ENCODE measurements at places on chromosomes 2 and 18.

- no peak for DNase-seq
These were observed 127.3 kb downstream of the XRCC5 start for GRCh38 chr2:216236486-216236885.

- peak; percentile 51 for DNase-seq
These were observed 167.2 kb downstream of the FBXO15 start for GRCh38 chr18:73980289-73980979.

- peak; percentile 23 for DNase-seq
These were observed 149.6 kb downstream of the ESCO1 start for GRCh38 chr18:21450913-21451312.

- no peak for DNase-seq
These were observed 2.9 kb upstream of the WDR7 start for GRCh38 chr18:56647951-56648893.

DNA sequence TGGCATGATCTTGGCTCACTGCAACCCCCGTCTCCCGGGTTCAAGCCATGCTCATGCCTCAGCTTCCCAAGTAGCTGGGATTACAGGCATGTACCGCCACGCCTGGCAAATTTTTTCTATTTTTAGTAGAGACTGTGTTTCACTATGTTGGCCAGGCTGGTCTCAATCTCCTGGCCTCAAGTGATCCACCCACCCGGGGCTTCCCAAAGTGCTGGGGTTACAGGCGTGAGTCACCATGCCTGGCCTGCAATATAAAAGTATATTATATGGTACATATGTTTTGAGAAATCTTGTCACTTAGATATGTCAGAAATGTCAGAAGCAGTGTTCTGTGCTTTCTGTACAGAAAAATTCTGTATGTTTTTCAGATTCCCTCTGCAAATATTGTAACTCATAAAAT is 19.2 kb upstream of the XPO1 start:
- no peak for DNase-seq

- DNase-seq: no peak
These were observed 7.0 kb upstream of the SP3 start for GRCh38 chr2:173972165-173972564.

DNA sequence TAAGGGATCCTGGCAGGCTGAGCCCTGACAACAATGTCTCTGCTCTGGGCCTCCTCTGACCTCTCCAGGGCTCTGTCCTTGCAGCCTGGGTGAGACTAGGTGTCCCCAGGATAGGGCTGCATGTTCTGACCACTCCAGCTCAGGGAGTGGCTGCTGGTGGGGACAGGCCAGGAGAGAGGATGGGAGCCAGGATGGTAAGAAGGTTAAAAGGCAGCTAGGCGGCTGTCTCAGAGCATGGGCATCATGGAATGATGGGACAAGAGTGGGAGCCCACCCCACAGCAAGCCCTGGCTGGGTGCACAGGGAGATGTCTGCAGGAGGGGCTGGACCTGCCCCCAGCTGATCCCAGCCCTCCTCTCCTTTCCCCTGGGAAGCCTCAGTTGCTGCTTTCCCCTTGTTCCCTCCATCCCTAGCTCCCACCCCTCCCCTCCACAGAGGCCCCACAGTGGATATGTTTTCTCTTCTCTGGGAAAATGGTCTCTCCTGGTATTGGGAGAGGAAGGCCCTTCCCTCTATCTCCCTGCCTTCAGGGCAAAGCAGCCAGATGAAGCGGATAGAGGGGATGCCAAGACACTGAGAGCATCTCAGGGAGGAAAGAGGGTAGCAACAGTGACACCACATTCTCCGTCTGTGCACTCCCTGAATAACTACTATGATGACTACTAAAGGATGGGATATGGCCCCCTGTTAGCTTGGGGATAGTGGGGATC is 334.3 kb downstream of the DYSF start:
- DNase-seq: no peak

- DNase-seq: no peak
These were observed 150.9 kb downstream of the SMAD7 start for GRCh38 chr18:48799724-48800315.

DNA sequence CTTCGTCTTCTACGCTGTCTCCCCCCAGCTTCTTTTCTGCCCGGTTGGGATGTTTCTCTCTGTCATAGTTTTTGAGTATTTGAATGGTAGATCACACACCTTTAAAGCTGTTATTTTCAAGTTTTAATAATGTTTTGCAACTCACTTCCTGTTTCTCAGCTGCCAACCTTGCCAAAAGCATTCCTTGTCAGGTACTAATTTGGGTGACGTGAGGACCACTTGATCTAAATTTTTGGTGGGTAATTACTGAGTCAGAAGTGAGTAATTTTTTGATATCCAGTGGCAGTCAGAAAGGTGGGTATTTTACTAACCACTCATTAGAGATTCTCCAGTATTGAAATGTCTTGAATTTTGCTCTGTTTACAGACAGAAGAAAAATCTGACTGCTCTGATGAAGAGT is 852.4 kb upstream of the FANCL start:
- DNase-seq: no peak

DNA sequence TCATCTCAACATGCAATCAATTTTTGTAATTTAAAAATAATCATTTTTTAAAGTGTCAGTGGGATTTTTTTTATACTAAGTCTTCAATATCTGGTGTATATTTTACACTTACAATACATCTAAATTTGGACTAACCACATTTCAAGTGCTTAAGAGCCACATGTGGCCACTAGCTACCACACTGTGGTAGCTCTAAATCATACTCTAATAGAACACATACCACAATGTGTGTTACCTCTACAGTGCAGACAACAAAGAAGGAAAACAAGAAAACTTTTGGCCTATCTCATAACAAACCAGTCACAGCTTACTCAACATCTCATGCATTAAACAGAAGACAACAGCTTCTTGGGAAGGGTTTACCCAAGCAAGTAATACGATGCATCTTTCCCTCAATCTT is 24.5 kb downstream of the PIAS2 start:
- DNase-seq: no peak

- DNase-seq: no peak
These were observed 91.4 kb upstream of the PXDN start for GRCh38 chr2:1835581-1836201.

DNA sequence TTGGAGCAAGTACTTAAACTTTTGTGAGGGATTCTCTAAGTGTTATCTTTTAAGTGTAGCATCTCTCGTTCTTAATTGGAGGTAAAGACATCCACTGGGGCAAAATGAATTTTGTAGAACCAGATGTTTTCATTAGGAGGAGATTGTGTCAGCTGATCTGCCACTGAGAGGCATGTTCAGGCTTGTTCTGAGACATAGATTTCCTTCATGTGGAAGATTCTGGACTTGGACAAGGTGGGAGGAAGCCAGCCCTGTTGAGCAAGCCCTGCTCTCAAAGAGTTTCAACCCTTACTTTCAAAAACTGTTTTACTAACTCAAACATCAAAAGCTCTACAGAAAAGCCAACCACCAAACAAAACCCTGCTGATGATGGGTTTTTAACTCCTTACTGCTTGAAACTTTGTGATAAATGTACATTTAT is 6.5 kb downstream of the MAP4K4 start:
- DNase-seq: peak; percentile 88

GRCh38 chr2:136212426-136213378 is 94.8 kb upstream of the CXCR4 start:
- DNase-seq: no peak

GRCh38 chr18:6629635-6630140 is 99.8 kb upstream of the ARHGAP28 start:
- DNase-seq: peak; percentile 90

- no peak for DNase-seq
These were observed 291.8 kb upstream of the LRATD1 start for GRCh38 chr2:14340703-14341102.

DNA sequence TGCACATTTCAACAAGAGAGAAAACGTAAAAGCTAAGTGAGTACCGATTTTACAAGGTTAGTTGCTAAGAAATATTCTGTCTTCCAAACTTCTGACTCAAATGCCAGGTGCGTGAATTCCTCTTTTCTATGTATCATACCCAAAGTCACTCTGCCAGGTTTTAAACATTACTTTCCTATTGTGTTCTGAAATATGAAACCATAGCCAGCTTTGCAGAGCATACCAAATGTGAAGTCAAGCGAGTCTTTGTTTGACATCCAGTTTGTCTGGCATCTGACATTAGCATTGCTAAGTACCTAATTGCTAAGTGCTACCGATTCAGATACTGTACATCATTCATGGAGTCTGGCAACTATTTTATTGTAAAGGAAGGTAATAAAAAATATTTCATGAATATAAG is 321.9 kb upstream of the GALNT5 start:
- no peak for DNase-seq

- peak; percentile 76 for DNase-seq
These were observed 34.8 kb upstream of the RFX8 start for GRCh38 chr2:101509499-101510284.

GRCh38 chr2:15826273-15826717 is 114.1 kb upstream of the MYCN start:
- no peak for DNase-seq

DNA sequence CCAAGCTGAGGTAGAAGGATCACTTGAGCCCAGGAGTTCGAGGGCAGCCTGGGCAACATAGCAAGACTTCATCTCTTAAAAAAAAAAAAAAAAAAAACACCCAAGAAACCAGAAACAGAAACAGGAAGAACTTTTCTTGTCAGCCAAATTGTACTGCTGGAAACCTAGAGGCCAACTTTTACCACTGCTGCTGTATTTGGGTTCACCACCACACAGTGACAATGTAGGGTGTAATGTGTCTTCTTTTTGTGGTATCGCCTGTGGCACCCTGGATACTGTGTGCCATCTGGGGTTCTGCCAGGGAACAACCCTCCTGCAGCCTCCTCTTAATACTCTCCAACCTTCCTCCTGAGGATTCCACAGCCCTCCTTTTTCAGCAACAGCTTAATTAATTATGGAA is 72.6 kb downstream of the STK39 start:
- no peak for DNase-seq

- DNase-seq: no peak
These were observed 16.2 kb downstream of the ATIC start for GRCh38 chr2:215328066-215328465.

DNA sequence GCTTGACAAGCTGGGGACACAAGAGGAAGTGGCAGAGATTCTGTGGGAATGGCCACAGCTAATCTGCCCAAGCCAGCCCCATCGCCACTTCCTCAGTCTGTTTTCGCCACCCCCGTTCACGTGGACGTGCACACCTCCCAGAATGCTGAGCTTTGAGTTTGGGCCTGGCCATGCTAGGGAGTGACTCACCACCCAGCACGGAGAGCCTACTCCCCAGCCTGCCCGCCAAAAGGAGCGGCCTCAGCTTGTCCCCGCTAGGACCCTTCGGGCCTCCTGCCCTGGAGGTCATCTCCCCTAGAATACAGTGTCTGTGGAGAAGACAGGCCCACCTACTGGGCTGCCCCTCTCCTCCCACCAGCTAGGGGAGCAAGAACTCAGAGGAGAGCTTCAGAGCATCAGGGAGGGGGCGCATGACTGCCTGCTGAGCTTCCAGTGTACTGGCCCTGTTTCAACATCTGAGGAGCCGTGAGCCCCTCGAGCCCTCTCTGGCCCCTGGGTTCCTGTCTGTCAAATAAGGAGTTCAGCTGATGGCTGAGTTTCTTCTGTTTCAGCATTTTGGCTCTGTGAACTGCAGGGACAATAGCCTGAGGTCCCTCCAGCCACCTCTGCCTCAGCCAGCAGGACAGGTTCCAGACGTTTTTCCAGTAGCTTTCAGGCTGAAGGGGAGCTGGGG is 5.1 kb downstream of the SLC35F6 start:
- DNase-seq: peak; percentile 83

DNA sequence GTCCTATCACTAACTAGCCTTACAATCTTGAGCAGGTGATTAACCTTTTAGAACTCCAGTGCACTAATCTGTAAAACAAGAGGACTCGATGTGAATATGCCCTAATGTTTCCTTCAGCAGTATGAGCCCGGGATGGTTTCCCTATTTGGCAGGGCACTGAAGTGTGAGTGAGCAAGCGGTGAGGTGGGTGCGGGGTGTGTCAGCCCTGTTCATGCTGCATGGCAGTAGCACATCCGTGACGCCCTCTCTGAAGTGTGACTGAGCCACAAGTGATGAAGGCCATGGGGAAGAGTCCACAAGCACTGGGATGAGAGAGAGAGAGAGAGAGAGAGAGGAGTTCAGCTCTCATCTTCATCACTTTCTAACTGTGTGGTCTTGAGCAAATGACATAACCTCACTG is 168.7 kb downstream of the SETBP1 start:
- no peak for DNase-seq

- peak; percentile 4 for DNase-seq
These were observed 8.8 kb downstream of the TGFBRAP1 start for GRCh38 chr2:105320651-105321215.

- peak; percentile 33 for DNase-seq
These were observed 155.5 kb downstream of the ZFP36L2 start for GRCh38 chr2:43070676-43071502.

DNA sequence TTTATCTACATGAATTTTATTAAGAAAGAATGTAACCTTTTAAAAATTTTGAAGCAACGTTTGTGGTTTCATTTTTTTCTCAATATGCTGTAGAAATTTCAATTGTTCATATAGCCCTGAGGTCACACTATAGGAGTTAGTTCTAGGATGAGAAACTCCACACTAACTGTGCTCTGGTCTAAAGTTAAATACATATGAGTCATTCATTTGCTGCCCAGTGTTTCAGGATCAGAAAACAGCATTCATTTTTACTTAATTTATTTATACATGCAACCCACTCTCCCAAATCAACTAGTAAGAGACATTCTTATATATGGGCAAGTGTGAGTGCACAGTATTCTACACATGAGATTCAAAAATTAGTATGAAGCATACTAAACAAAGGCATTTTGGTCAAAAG is 137.9 kb downstream of the DOCK10 start:
- DNase-seq: peak; percentile 59

DNA sequence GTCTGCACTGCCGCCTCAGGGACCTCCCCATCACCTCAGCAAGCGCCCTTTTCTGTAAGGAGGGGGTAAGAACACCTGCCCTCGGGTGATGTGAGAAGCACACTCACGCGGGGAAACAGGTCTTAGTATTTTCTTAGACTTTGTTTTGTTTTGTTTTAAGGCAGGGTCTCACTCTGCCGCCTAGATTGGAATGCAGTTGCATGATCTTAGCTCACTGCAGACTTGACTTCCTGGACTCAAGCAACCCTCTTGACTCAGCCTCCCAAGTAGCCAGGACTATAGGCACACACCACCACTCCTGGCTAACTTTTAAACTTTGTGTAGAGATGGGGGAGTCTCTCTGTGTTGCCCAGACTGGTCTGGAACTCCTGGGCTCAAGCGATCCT is 37.1 kb downstream of the RAMP1 start:
- DNase-seq: no peak

GRCh38 chr2:197869501-197870111 is 65.2 kb downstream of the PLCL1 start:
- DNase-seq: peak; percentile 44

DNA sequence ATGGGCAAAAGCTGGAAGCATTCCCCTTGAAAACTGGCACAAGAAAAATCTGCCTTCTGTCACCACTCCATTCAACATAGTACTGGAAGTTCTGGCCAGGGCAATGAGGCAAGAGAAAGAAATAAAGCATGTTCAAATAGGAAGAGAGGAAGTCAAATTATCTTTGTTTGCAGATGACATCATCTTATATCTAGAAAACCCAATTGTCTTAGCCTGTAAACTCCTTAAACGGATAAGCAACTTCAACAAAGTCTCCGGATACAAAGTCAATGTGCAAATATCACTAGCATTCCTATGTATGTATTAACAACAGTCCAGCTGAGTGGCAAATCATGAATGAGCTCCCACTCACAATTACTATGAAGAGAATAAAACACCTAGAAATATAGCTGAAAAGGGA is 1579.3 kb downstream of the SUCLG1 start:
- no peak for DNase-seq

GRCh38 chr2:66318009-66318561 is 116.8 kb upstream of the MEIS1 start:
- DNase-seq: no peak

All from fibroblast of mammary gland (primary cell).